ENCODE measurements at places on chromosomes 12 and 14.
A peak's percentile ranks its signal among the peaks of the same experiment; 100 is the strongest.

DNA sequence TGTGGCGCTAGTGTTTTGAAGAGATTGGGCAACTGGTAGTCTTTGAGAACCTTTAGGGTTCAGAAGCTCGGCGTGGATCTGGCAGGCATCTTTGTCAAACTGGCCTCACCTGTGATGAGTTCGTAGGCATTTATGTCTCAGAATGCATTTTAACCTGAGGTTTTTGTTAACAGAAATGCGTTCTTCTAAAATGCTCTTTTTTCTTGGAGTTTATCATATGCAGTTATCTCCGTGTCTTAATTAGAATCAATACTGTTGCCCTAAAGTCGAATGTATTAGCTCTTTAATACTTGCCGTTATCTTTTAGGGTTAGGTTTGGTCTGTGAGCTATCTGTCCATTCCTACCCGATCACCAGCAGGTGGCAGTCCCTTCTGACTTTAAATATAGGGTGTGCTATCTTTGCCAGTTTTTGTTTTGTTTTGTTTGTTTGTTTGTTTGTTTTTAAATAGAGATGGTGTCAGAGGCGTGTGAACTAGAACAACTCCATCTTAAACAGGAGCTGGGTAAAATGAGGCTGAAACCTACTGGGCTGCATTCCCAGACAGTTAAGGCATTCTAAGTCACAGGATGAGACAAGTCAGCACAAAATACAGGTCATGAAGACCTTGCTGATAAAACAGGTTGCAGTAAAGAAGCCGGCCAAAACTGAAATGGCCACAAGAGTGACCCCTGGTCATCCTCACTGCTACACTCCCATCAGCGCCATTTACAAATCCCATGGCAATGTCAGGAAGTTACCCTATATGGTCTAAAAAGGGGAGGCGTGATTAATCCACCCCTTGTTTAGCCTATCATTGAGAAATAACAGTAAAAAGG is 1.4 kb downstream of the ATF1 start:
- peak; percentile 72 for DNase-seq

DNA sequence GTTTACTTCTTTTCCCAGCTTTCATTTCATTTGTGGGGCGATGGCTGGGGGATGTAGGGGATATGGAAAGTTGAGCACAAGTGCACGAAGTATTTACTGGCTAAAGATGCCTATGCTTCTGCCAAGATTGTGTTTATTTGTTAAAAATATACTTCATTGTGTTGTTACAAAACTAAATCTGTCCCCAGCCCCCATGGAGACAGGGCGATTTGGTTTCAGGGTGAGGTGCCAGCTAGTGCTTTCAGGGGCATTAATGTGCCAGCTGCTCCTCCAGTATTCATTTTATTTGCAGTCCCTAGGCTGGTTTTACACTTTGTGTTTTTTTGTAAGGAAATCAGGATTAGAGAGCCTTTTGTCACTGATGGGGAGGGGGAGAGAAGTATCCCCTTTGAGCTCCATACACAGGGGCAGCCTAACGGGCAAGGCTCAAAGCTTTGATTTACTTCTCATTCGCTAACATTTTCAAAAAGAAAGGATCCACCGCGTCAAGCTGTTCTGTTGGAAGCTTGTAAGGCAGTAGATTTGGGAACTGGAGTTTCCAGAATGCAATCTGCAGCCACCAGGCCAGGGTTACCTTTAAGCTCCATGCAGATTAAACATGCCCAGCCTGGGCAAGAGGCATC is 198.7 kb upstream of the PLEKHG7 start:
- no peak for DNase-seq

DNA sequence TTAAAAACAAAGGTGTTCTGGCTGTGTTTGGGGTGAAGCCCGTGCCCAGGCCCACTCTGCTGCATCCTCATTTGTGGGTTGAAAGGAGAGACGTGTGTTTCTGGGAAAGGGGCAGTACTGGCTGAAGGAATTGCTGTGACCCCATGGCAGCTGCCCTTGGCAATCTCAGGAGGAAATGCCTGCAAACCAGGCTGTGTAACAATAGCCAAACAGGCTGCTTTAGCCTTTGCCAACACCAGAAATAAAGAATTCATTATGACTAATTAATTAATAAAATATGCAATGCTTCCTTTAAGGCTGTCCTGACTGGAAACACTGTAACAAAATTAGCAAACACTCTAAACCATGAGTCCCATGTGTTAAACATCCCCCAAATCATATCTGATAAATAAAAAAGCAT is 53.0 kb upstream of the KRR1 start:
- DNase-seq = no peak

DNA sequence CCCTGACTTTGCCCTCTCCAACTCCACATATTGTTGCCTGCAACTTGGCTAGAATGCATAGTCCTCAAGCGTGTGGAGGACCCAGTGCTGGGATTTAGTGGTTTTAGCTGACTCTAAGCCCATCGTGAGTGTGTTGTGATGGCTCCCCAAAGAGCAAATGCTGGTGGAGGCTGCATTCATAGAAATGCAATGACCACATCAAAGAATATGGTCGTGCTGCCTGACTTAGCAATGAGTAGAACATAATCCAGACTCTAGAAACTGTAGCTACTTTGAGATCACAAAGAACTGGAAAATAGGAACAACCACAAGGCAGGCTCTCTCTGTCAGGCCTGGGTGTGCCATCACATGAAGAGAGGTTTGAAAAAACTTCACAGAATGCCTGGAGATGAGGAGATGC is 1.3 kb downstream of the DYRK4 start:
- DNase-seq = no peak

GRCh38 chr12:55728186-55728938 is 447 bp downstream of the CD63 start:
- peak; percentile 77 for DNase-seq

GRCh38 chr12:5102261-5102789 is 58.6 kb downstream of the KCNA5 start:
- no peak for DNase-seq

- peak; percentile 16 for DNase-seq
These were observed 146.4 kb downstream of the LLPH start for GRCh38 chr12:65984227-65984479.

DNA sequence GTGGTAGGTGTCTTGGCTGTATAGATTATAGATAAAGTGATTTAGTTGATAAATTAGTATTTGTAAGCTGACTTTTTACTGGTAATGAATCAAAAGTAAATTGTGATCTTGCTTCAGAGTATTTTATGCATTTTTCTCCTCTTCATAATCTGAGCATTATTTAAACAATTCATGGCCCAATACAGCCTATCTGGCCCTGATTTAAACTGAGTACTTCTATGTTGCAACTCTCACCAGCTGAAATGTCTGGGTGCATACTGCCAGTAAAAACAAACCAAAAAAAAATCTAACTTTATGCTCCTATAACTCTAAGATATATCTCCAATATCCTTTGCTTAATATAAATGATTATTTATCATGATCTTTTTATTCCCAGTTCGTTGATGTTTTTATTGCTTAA is 86.6 kb downstream of the MIA2 start:
- no peak for DNase-seq

GRCh38 chr14:89347885-89348284 is 69.1 kb downstream of the FOXN3 start:
- no peak for DNase-seq

DNA sequence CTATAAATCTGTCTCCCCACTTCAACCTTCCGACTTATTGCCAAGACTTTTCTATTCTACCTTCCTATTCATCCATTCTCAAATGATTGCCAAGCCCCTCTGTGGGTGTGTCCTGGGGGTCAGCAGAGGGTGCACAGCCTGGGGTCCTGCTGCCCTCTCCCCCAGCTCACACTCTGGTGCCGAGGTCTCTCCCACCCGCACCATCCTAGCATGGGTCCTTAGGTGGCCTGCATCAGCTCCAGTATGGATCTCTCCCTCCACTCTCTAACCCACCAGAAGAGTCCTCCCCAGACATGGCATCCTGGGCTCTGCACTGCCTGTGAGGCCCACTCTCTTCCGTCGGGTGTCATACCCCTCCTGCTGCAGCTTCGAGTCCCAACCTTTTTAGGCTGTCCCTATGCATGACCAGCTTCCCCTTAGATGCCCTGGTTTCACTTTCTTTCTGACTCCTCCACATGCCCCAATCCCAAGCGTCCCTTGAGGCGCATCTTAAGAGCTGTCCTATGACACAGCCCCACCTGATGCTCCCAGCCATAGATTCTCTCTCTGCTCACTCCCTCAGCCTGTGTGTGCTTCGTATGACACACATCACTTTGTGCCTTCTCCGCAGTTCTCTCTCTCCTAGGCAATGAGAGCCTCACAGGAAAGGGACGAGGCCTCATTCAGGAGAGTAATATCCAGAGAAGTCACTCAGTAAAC is 43.9 kb downstream of the GIT2 start:
- DNase-seq = no peak

DNA sequence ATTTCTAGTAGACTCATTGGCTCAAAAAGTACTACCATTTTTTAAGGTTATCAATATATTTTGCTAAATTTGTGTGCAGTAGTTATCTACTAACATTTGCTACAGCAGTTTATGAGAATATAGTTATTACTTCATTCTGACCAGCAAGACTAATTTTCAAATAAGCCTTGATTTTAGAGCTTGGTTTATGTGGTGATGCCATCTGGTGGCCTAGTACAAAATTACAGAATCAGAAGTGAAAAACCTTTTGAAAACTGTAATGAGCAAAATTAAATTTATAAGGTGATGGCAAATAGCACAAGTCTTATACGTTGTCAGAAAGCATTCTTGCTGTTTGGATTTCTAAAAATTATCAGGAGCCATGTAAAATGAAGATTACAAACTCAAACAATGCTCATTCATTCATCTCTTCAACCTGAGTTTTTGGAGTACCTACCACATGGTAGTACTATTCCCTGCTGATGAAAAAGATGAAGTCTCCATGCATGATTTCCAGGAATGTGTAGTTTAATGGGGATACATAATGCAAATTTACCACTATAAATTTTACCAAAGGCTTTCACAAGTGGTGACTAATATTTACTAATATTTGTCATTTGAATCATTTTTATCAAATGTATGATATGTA is 51.0 kb downstream of the MAGOHB start:
- DNase-seq = peak; percentile 62

GRCh38 chr12:13179211-13180074 is 17.1 kb upstream of the EMP1 start:
- no peak for DNase-seq

DNA sequence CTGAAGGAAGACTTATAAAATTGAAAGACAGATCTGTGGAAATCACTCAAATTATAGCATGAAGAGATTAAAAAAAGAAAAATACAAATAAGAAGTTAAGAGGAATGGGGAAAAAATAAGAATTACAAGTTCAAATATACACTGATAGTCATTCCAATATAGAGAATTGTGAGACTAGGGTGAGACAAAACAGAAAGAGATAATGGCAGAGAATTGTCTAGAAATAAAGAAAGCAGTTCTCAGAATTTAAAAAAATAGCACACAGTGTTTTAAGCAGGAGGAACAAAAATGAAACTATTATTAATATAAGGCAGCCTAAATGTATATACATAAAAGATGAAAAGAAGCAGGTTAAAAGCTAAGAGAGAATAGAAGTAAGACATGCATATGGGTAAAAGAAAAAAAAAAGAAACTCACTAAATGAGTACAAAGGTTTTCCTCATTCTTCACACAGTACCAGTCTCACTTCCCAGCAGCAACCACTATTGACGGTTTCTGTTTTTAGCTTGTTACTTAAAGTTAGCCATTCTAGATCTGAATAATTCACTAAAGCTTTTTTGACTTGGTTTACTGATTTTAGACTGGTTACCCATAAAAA is 31.1 kb downstream of the SLC38A4 start:
- DNase-seq = no peak

DNA sequence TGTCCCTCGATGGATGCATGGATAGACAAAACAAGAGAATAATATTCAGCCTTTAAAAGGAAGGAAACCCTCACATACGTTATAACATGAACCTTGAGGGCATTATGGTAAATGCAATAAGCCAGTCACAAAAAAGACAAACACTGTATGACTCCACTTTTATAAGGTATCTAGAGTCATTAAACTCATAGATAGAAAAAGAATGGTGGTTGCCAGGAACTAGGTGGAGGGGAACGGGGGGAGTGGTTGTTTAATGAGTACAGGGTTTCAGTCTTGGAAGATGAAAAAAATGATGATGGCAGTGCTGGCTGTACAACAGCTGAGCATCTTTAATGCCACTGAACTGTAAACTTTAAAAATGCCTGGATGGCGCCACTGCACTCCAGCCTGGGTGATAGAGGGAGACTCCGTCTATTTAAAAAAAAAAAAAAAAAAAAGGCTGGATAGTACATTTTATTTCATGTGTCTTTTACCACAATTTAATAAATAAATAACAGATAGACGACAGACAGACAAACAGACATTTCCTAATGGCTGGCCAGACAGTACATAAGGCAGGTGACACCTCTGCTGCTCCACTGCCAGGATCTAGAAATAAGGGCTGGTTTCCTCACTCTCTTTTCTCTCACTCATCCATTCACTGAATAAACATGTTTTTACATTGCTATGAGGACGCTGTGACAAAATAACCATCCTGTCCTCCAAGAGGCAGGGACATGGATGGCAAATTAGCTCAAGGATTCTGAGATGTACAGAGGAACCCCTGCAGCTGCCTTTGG is 118.8 kb downstream of the FOXN3 start:
- DNase-seq = no peak

DNA sequence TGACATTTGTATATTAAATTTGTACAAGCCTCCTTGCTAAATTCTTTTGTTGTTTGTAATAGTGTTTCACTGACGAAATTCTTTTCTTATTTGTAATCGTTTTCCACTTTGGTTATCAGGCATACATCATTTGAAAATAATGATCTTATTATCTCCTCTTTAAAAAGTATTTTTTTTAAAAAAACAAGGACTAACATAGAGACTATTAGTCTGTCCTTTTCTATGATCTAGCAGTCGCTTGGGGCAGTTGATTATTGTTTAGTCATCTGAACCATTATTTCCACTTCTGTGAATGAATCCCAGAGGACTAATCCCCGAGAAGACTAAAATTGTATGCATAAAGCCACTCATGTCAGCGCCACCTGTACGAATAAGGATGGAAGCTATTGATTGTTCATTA is 11.5 kb downstream of the ADGRD1 start:
- DNase-seq = no peak

DNA sequence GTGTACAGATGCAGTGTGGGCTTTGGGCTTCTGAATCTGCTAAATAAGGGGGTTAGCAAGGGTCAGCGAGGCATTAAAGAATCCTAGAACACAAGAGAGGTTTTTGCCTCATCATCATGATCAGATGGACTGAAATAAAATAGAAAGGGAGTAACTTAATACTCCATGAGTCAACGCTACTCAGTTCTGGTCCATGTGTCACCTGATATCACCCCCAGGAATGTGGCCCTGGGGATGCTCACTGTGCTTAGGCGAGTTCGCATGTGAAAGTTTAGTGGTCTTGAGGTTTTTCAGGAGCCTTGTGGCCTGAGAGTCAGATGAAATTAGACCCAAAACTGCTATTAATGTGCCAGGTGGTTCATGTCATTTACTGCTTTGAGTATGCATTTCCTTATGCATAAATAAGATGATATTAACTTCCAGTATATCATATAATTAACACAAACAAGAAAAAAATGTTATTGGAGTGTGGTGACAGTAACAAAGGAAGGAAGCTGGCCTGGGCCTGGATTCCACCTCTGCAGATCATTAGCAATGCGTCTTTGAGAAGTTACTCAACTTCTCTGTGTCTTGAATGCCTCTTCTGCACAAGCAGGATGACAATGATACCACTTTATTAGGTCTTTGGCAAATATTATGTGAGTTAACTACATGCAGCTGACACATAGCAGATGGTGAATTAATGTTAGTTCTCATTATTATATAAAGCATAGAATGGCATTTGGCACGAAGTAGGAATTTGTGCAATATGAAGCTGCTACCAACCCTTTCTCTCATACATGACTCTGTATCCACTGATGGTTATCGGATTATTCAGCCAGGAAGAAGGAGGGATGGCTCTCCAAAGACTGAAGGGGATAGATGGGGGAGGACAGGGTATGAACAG is 1272.6 kb downstream of the AACS start:
- no peak for DNase-seq

Data from SK-MEL-5 (cell line).